ENCODE measurements at places on chromosomes 5 and 9.

DNA sequence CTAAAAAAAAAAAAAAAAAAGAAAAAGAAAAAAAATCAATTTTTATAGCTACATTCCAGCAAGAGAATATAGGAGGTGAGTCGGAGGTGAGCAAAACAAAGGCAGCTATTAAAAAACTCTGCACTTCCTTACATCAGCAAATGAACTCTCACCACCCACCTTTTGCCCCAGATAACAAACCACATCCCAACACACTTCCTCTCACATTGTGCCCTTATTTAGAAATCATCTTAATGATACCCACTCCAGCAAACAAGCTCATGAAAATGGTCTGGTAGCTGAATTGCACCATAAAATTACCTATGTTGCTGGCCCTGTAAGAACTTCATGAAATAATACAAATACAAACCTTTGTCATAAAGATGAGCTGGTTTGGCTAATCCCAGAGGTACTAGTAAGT, 82.9 kb downstream of the CEMIP2 start:
- peak; percentile 75 for DNase-seq

DNA sequence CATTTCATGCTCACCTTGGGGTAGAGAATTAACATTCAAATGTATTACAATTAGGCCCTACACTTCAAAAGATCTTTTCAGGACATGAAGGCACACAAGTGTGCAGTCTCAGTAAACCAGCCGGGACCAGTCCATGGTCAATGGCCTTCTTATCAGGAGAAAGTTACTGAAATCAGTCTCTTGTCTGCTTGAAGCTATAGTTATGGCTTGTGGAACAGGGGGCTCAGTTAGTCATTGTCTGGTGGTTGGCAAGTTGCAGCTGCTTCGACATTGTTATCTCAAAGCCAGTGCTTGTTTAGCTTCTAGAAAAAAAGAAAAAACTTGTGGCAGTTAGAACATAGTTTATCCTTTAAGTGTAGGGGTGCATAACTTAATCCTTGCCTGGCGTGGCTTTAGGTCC, 213.1 kb upstream of the ACO1 start:
- DNase-seq: no peak

DNA sequence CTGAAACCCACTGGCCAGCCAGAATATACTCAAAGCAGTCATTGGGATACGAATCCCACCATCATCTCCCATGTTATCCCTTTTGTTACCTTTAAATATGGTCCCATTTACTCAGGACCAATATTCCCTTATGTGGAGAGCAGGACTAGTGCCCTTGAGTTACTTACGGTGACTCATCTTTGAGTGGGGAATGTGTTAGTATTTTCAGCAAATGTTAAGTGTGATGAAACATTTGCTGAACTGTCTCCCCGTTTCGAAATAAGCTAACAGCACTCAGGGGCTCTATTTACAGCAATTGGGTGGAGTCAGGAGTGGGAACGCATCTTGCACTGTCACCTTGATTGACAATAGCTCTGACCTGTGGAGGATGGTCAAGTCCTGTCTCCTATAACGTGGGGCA, 67.4 kb downstream of the CTSL start:
- DNase-seq: no peak

DNA sequence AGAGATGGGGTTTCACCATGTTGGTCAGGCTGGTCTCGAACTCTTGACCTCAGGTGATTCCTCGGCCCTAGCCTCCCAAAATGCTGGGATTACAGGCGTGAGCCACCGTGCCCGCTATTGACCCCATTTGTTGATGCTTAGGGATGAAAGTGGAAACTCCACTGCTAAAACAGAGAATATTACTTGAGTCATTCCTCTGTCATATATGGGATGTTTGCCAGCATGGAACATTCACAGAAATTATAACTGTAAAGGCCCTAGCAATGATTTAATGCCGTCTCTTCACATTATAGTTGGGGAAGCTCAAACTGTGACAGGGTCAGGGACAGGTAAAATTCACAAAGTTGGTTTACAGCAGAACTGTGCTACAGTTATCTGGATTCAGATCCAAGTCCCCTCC, 94.5 kb downstream of the TMC1 start:
- DNase-seq: no peak

- no peak for DNase-seq
These were observed 63.6 kb downstream of the ANXA1 start for GRCh38 chr9:73215249-73215648.

- no peak for DNase-seq
These were observed 137.2 kb upstream of the FST start for GRCh38 chr5:53343187-53343586.
